Neural crest cell (in vitro differentiated cells): ENCODE measurements at places on chromosomes 5 and 9. TPM values are rescaled to one million over a fixed set of nuclear protein-coding genes. Genes with fewer than 3 reads are reported as not detected.

Gene CDO1
- 27.6 and 28.9 TPM in 2 replicates for total RNA-seq

Gene FOXD4L3
- not detected in 2 replicates for total RNA-seq

Gene TLR4
- 1.3 and 2.2 TPM in 2 replicates for total RNA-seq

Gene BHMT
- not detected in 2 replicates for total RNA-seq

Gene TMC1
- total RNA-seq: 0.33 and 0.36 TPM in 2 replicates

Gene PITX1
- total RNA-seq: not detected in 2 replicates

Gene EMB
- total RNA-seq: 16.9 and 20.5 TPM in 2 replicates

Gene SLC4A9
- not detected in 2 replicates for total RNA-seq

Gene SLC36A3
- not detected in 2 replicates for total RNA-seq

Gene LRRTM2
- 0.84 and 1.3 TPM in 2 replicates for total RNA-seq

DNA sequence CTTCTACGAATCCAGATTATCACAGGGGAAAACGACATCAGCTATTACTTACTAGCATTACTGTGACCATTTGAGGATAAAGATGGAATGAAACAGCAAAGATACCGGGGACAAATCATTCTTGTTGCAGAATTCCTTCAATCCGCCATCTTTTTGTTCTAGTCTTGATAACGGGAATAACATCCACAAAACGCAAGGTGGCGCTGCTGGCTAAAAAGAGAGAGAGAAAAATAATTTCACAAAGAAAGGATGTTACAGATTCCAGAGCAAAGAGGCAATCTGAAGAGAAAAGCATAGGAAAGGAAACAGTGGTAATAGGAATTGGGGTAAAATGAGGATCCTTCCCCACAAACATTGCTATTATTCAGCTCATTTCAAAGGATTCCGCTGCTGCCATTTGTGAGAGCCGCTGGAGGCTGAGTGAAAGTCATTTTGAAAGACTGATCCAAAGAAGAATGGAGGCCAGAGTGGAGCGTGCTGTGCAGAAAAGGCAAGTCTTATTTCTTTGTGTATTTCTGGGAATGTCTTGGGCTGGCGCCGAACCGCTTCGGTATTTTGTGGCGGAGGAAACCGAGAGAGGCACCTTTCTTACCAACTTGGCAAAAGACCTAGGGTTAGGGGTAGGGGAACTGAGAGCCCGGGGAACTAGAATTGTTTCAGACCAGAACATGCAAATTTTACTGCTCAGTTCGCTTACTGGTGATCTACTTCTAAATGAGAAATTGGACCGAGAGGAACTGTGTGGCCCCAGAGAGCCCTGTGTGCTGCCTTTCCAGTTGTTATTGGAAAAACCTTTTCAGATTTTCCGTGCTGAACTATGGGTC is at the start of gene PCDHB7:
Gene PCDHB7, plus strand, starts transcription at position 264 of the 824 bp plus-strand sequence. Its CDS starts 192 bp downstream, at position 456.
- DNase-seq: peak; percentile 12

DNA sequence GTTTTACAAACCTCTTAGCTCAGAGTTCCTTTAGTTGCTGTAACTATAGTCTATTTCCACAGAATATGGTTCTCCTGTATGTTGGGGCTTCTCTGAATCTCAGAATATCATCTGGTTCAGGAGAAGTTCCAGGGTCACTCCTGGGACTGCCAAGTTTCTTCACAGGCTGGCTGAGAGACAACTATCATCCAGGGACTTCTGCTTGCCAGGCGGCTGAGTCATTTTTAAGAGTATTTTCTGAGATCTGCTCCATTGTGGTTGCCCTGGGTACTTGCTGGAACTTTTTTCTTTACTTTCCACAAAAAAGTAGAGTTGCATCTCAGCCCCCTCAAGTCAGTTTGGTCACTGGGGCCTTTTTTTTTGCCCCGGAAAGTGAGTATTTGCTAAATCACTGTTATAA is 566.5 kb downstream of the LRRC70 start:
- no peak for DNase-seq

DNA sequence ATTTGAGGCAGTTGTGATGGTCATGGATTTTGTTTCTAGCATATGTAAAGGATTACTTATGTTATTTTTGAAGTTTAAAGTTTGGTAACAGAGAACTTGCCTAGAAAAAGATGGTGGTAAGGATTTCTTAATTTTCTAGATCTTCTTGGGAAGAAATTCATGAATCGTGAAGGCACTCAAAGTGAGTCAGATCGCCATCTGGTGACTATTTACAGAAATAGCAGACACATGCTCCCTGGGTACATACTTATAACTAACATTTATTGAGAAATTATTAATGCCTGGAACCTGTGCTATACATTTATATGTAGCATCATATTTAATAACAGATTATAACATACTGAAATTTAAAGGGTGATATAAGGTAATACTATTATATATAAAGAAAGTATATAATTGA is 299.7 kb downstream of the IZUMO3 start:
- DNase-seq: no peak

DNA sequence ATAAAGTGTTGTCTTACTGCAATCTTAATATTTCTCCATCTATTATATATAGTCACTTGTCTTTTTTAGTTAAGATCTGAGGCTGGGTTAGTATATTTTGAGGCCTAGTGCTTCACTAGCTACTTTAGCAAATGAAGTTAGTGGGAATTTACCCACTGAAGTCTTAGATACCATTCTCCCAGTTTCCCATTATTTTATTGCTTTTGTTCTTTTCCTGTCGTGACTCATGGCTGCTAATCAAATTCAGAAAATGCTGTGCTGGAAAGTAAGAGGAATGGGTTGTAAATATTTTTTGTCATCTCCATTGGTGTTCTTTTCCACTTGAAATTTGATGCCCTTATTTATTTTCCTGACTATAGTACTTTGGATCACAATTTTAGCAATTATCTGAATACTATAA is 14.2 kb downstream of the TCERG1 start:
- DNase-seq: no peak

GRCh38 chr5:170573114-170573513 is 69.3 kb downstream of the KCNIP1 start:
- DNase-seq: no peak

DNA sequence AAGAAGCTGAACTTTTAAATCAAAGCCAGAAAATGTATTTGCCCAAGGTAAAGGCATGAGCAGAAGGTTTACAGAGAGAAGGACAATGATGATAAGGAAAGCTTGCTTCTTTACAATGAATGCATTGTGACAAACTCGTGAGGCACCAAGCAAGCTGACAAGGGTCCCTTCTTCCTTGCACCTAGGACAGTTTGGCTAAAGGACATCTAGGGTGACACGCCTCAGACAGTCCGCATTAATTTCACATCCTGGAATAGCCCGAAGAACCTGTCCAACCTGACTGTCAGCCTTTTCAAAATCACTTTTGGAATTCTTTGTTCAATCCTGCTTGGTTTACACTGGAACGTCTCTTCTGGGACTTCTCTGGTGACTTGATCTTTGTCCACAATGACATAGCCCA is 146.4 kb upstream of the MAP3K1 start:
- DNase-seq: no peak

- DNase-seq: no peak
These were observed 55.2 kb upstream of the FYB1 start for GRCh38 chr5:39274398-39275085.

GRCh38 chr5:103758996-103759395 is 196.4 kb upstream of the NUDT12 start:
- no peak for DNase-seq

DNA sequence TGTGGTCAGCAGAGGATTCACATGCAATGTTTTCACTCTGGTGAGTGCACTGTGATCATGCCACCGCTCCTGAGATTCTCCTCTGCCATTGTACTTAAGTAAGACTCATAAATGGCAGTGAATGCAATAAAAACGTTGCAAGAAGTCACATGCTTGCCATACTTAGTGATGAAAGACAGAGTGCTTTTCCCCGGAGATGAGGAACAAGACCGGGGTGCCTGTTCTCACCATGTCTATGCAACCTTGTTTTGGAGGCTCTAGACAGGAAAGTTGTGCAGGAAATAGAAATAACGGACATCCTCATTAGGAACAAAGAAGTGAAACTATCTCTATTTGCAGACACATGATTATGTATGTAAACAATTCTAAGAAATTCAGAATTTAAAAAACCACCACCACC is 84.7 kb upstream of the IRX2 start:
- no peak for DNase-seq

DNA sequence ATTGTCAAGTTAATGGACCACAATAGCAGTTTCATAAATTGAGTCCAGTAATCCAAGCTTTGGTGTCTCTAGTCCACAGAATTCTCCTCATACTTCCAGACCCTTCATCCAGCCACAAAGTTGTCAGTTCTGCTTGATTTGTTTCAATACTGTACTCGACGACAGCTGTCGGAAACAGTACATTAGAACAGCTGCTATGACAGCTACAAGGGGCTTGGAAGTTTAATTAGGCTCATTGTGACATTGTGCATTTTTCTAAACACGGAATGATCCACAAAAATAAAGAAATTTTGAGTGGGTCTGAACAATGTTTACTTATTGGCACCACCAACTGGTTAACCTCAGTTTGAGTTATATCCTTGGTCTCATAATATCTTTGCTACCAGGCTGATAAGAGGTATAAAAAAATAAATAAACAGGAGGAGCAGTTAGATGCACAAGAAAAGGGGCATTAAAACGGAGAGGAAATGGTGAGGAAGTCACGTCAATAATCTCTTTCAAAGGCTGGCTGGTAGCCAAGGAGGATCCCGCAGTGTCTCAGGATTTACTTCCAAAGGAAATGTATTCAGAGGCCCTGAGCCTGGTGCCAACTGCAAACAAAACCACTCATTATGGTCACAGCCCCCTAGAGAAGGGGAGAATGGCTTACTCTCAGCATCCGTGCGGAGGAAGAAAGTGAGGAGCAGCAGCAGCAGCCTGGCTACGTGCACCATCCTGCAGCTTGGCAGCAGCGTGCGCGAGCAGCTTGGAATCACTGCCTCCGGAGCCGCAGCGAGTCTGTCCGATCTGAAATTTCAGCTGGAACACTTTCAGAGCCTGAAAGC is 933.8 kb upstream of the DMAC1 start:
- peak; percentile 23 for DNase-seq

GRCh38 chr5:1511651-1512540 is 11.9 kb downstream of the LPCAT1 start:
- DNase-seq: no peak

GRCh38 chr5:55175781-55176175 is 2.8 kb upstream of the CDC20B start:
- DNase-seq: no peak

GRCh38 chr9:80836013-80836412 is 853.3 kb downstream of the TLE1 start:
- no peak for DNase-seq
